ENCODE measurements at places on chromosomes 12 and 14.

DNA sequence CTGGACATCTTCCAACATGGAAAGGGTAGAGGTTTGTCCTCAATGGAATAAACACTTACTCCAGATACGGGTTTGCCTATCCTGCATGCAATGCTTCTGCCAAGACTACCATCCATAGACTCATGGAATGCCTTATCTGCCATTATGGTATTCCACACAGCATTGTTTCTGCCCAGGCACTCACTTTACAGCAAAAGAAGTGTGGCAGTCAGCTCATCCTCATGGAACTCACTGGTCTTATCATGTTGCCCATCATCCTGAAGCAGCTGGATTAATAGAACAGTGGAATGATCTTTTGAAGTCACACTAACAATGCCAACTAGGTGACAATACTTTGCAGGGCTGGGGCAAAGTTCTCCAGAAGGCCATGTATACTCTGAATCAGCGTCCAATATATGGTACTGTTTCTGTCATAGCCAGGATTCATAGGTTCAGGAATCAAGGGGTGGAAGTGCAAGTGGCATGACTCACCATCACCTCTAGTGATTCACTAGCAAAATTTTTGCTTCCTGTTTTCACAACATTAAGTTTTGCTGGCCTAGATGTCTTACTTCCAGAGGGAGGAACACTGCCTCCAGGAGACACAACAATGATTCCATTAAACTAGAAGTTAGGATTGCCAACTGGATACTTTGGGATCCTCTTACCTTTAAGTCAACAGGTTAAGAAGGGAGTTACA is 140.4 kb downstream of the SLC35F4 start:
- no peak for DNase-seq

GRCh38 chr12:43147878-43148277 is 404.1 kb downstream of the ADAMTS20 start:
- no peak for DNase-seq

DNA sequence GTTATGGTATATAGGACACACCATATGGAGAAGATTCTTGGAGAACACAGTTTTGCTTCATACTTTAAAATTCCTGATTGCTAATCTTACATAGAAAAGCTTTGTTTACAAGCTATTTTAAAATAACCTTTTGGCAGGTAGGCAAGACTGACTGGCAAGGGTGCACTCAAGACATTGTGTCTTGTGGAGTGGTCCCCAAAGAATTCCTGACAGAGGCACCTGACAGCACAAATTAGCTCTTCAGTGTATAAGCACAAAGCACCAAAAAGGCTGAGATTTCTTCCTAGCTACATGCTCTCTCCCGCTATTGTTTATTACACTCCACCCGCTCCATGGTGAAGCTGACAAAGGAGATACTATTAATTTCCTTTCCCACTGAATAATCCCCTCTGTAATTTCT is 139.4 kb downstream of the MON2 start:
- DNase-seq: no peak

- DNase-seq: no peak
Observed at GRCh38 chr12:121297435-121297991, 1.0 kb upstream of the CAMKK2 start.

GRCh38 chr14:51308866-51309265 is 68.8 kb downstream of the TMX1 start:
- DNase-seq: no peak

- DNase-seq: no peak
Observed at GRCh38 chr12:52606581-52607218, 5.4 kb upstream of the KRT72 start.

- DNase-seq: no peak
Observed at GRCh38 chr12:46414591-46415268, 42.2 kb upstream of the SLC38A2 start.

GRCh38 chr12:88299567-88300101 is 157.5 kb downstream of the TMTC3 start:
- no peak for DNase-seq

DNA sequence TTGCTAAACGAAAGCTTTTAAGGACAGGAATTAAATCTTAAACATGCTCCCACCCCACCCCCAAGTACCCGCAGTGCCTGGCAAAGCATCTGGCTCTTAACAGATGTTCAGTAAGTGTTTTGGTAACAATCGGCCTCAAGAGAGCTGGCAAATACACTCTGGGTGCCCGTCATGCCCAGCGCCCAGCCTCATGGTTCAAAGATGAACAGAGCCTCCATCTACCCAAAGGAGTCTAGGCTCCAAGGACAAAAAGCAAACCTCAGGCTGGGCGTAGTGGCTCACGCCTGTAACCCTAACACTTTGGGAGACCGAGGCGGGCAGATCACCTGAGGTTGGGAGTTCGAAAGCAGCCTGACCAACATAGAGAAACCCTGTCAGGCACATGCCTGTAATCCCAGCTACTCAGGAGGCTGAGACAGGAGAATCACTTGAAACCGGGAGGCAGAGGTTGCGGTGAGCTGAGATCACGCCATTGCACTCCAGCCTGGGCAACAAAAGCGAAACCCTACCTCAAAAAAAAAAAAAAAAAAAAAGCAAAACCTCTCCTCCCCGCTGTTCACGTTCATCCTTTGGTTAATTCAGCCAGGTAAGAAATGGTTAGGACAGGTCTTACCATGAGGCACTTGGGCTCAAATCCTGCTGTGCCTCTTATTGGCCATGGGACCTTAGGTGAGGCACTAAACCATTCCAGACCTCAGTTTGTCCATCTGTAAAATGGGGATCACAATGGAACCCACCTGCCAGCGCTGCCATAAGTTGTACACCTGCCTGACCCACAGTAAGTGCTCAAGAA is 151.3 kb downstream of the BCL11B start:
- DNase-seq: no peak

DNA sequence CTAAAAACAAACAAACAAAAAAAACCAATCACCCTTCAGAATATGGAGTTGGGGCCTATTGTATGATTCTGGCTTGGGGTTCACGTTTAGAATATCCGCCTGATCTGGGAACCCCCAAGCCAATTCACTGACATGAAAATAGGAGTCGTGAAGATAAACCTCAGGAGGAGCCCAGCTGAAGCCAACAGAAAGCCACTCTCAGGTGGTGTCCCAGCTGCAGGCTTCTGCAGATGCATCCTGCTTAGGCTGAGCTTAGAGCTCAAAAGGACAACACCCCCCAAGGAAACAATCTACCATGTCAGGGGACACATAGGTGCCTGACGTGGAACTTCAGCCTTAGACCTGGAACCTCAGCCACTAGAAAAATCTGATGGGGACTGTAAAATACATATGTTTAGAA is 51.9 kb downstream of the SYNE3 start:
- no peak for DNase-seq

DNA sequence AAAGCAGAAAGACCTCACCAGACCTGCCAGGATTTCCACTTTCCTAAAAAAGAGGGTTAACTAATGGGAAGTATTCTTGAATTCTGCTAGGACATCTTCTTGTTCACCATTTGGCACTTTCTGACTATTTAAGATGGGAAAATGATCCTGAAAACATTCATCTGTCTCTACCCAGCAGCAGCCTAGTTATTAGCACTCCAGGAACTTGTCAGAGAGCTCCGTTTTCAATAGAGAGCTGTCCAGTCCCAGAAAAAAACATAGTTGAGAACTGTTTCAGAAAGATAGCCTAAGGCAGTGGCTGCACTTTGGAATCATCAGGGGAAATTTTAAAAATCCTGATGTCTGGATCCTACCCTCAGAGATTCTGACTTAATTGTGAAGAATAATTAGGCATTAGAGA is 22.1 kb upstream of the CEP83 start:
- DNase-seq: no peak

DNA sequence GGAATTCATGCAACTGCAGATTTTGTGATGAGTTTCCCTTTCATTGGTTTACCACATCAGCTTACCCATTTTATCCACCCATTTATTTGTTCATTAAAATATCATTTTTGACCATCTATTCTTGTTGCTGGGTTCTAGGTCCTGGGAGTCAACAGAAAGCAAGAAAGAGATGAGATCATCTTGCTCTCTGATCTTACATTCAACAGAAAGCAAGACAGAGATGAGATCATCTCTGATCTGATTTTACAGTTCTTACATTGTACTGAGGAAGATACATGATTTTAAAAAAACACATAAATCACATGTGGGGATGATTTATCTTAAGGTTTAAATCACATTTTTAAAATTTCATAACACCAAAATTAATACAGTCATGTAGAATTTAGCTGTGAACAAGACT is 2.3 kb downstream of the TAS2R46 start:
- DNase-seq: no peak

- no peak for DNase-seq
Observed at GRCh38 chr12:45257185-45257930, 41.5 kb downstream of the ANO6 start.

- no peak for DNase-seq
Observed at GRCh38 chr14:38089123-38089522, 118.6 kb upstream of the SSTR1 start.

DNA sequence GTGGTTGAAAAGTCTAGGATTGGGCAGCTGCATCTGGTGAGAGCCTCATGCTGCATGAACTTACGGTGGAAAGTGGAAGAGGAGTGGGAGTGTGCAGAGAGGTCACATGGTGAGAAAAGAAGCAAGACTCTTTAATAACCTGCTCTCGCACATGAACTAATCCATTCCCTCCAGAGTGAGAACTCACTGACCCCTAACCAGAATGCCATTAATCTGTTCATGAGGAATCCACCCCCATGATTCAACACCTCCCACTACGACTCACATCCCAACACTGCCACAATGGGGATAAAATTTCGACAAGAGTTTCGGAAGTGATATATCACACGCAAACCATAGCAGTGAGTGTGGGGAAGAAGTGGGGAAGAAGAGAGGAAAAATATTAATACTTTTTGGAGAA is 377.4 kb downstream of the NAV3 start:
- no peak for DNase-seq

DNA sequence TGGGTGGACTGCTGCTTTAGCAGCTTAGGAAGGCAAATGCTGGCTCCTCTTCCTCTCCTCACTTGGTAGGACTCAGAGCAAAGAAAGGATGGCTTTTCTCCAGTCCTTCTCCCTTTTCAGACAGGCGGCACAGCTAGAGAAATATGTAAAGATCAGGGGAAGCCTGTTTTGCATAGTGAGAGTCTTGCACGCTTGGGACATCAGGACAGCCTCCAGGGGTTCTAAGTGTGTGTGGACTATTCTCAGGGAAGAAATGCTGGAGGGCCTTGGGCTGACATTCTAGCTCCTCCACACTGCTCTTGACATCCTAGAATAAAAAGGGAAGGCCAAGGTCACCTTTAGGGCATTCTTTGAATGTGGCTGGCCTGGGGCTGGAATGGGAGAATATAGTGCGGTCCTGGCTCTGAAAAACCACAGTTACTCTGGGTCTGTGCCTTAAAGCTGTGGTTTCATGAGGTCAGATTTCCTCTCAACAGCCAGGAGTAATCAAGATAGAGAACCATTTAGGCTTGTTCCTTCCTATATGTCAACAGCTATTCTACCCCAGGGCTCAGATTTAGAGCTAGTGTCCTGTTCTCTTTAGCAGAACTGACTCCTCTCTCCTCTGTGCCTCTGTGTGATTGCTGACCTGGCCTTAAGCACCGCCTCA is 24.3 kb downstream of the CMA1 start:
- DNase-seq: no peak

- no peak for DNase-seq
Observed at GRCh38 chr14:87630846-87631245, 362.1 kb downstream of the GALC start.

GRCh38 chr12:65560286-65560685 is 264.0 kb upstream of the HMGA2 start:
- DNase-seq: no peak

- no peak for DNase-seq
Observed at GRCh38 chr14:73392329-73393257, 65.8 kb downstream of the NUMB start.

GRCh38 chr14:34837801-34838322 is 37.3 kb downstream of the BAZ1A start:
- DNase-seq: no peak

All from stimulated activated CD4-positive, alpha-beta T cell treated with anti-CD3 and anti-CD28 coated beads, TNF-alpha, amount 100 ng/mL, for 1 hour (primary cell).